ENCODE measurements at places on chromosomes 5 and 9.

DNA sequence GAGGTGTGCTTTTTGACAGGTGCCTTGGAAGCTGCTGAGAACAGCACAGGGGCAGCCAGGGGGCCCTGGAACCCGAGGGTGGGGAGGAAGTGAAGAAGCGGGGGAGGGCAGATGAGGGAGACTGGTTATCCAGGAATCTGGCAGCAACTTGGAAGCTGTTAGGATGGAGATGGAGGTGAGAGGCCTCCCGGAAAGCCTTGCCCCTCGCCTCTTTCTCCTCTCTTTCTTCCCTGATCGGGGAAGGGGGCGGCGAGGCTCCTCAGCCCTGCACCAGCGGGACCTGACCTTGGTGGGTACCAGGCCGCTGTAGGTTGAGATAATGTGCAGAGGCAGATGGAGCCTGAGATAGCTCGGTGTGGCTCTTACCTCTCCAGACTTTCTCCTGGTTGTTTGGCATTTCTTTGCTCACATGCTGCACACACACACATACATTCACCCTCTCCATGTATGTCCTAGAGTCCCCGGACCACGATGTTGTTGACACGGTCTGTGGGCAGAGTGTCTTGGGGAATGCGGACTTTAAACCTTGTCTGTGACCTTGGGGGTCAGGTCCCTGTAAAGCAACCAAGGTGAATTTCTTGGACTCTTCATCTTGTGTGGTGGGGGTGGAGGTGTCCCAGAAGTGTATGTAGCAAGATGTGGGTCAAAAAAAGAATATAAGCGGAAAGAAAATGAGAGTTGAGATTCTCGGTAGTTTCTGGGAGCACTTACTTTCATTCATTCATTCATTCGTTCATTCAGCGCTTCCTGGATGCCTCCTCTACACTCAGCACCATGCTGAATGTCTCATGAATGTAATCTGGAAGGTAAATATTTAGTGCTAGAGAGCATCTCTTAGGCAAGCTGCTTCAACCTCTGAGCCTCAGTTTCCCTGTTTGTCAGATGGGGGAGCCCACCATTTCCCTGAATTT is 1.6 kb downstream of the WWC1 start:
- no peak for DNase-seq

- no peak for DNase-seq
Measured at GRCh38 chr5:19928562-19929421, 59.2 kb downstream of the CDH18 start.

DNA sequence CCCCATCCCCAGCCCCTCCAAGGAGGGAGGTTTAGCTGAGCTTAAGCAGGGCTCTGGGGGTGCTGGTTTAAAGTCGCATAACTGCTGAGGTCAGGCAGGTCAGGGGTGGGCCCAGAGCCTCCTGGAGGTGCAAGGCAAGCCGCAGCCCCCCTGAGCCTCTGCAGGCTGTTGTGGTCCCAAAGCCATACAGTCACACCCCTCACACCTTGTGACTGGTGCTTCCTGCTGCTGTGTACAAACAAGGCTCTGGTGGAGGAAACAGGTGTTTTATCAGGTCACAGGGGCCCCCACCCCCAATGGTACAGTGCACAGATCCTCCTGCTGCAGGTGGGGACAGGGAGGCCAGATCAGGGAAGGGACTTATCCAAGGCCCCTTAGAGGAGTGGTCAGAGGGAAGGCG is 8.0 kb downstream of the TCF7 start:
- no peak for DNase-seq

DNA sequence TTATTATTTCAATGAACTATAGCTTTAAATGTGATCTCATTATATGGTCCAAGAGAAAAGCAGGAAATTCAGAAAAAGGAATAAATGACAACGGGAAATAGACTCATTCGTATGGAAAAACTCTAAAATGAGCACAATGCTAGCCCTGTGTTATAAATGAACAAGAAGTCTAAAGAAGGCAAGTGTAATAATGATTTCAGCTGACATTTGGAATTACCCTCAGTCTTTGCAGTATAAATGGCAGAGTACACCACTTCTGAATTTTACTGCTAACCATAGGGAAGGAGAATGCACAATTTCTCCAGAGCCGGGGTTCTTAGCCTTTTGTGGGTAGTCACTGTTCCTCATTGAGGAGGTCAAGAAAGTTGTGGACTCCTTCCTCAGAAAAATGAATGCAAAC is 93.1 kb downstream of the ANKRD55 start:
- no peak for DNase-seq

- DNase-seq = no peak
Measured at GRCh38 chr9:115914291-115914690, 239.3 kb upstream of the PAPPA start.

DNA sequence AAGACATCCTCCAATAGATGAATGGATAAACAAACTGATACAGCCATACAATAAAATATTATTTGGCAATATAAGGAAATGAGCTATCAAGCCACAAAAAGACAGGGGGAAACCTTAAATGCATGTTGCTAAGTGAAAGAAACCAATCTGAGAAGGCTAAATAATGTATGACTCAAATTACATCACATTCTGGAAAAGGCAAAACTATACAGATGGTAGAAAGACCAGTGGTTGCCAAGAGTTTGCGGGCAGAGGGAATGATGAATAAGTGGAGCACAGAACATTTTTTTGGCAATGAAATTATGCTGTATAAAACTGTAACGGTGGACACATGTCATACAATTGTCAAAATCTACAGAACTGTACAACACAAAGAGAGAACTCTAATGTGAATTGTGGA is 63.3 kb downstream of the CSF2 start:
- no peak for DNase-seq

DNA sequence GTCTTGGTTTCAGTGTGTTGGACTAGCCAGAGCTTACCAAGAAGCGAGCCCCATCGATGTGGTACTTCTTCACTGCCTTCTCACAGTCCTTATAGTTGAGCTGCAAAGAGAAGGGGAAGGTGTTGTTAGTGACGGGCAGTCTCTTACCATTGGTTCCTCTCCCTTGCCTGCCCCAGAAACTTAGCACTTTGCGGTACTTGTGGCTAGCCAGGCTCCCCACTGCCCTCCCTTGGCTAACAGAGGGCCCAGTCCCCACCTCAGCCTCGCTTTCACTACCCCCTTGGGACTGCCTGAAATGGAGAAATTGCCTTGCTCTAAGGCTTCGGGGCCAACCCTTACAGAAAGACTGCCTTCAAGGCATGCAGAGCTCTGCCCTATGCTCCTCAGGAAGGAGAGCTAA is 4.3 kb downstream of the LCP2 start:
- DNase-seq = no peak

- DNase-seq = no peak
Measured at GRCh38 chr9:95343725-95344287, 26.3 kb upstream of the FANCC start.

DNA sequence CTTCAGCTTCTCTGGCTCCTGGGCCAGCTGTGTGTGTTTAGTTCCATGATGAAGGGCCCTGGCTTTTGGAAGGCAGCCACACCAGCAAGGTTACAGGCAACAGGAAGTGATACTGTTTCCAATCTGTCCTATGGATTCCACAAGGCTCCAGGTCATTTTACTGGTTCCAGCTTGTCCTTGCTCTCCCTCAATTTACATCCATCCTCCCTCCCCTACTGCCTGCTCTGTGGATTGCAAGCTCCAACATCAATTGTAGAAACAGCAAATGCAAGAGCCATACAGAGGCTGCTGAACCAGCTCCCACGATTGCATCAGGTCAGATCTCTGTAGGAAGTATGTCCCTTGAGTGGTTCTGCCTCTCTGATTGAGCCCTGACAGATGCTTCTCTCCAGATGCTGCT is 409.8 kb downstream of the NTRK2 start:
- no peak for DNase-seq

DNA sequence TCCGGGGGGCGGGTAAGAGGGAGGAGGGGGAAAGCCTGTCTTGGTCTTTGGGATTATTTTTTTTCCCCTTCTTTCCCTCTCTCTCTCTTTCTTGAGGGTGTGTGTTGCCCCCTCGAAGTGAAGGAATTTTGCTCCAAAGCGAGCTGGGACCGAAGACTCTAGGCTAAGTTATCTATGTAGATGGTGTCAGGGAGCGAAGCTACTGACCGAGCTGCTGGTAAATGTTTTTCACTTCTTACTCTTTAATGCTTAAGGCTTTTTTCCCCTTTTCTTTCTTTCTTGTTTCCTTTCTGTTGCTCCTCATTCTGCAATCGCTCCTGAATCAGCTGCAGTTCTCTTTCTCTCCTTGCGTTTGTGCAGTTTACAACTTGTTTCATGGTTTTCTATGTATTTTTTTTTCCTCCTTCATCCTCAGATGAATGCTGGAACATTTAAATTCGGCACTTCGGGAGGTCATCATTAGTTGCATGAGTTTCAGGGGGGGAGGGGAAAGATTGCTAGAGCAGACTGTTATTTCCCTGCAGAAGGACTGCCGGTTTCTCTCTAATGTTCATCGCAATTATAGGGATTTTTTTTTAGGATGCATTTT is 1312.0 kb upstream of the WWC1 start:
- DNase-seq = no peak
